ENCODE measurements at places on chromosomes 7 and 10.

DNA sequence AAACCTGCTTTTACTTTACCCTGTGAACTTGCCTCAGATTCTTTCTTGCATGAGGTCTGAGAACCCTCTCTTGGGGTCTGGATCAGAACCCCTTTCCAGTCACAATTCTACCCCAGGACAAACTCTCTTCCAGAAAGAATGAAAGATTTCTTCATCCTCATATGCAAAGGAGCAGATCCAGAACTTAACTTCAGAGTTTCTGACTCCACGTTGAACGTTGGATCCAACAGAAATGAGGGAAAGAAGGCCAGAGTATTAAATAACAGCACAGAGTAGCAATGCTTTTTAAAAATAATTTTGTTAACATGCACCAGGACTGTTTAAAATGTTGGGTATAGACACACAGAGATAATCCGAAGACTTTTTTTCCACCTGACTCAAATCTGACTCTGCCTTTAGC is 632.9 kb upstream of the AUTS2 start:
- no peak for DNase-seq

GRCh38 chr10:79468841-79469585 is 23.6 kb upstream of the ZCCHC24 start:
- no peak for DNase-seq

GRCh38 chr7:45225948-45226335 is 68.4 kb downstream of the RAMP3 start:
- DNase-seq: peak; percentile 20

GRCh38 chr7:11343818-11344413 is 370.2 kb downstream of the PHF14 start:
- no peak for DNase-seq

- DNase-seq: no peak
These were observed 1.9 kb downstream of the ZKSCAN1 start for GRCh38 chr7:100017300-100017699.

DNA sequence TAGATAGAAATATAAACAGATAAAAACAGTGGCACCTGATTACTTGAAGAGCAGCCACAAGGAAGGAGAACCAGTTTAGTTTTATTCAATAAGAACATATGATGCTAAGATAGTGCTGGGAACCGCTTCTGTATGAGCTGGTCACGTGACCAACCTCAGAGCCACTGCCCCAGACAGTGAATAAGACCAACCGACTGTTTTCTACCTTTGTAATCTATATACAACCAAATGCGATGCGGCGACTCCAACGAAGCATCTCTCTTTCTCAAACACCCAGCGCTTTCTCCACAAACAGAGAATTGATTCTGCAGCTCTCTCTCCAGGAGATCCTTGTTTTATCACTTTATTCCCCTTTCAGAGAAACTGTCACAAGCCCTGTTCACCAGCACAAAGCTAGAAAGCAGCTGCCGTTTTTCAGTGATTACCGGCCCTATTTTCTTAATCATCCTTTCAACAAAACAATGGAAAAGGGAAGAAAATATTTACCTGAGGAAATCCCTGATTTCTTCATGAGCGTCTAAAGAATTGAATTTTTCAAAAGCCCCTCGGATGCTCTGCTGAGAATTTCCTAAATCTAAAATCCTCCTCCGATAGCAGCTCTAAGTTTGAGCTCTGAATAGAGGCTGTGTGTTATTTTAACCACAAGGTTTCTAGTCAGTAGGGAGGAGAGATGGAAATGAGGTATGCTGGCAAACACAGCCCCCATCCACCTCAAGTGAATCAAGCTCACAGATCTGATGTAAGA is 55.7 kb upstream of the JCAD start:
- no peak for DNase-seq

GRCh38 chr7:116399819-116400218 is 99.7 kb upstream of the CAV2 start:
- no peak for DNase-seq

DNA sequence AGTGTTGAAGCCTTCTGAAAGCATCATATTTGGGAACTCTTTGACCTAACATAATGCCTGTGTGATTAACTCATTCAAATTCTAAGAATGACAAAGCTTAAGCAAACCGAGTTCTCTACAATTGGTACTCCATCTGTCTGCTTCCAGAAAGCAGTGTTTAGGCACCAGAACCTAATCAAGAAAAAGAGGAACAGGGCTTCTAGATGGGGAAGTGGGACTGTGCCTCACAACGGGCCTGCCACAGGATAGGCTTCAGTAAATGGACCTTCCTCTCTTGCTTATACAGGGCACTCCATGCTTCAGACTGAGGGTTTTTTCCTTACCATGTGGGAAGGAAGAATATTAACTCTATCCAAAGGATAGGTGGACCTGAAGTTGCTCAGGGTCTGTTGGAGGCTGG is 808.1 kb downstream of the XPNPEP1 start:
- DNase-seq: no peak

DNA sequence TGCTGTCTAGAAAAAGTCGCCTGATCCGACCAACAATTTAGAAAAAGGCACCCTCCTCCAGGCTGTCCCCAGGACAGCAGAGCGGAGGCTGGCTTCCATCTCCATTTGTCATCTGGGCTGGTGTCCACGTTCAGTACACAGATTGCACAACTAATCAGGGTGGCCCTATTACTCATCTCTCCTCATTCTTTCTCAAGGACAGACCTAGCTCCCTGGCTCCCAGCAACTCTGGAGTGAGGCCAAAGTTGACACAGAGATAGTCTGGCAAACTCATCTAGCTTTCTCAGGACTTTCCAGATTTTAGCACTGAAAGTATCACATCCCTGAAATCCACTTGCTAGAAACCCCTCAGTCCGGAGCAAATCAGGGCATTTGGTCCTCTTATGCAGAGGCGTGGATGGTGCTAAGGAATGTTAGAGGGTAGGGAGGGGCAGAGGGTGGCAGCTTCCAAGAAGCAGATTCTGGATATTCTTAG is 75.1 kb downstream of the DNAH11 start:
- no peak for DNase-seq

- DNase-seq: no peak
These were observed 2.5 kb upstream of the MEST start for GRCh38 chr7:130489140-130489983.

GRCh38 chr10:12583891-12584595 is 234.7 kb downstream of the CAMK1D start:
- no peak for DNase-seq

DNA sequence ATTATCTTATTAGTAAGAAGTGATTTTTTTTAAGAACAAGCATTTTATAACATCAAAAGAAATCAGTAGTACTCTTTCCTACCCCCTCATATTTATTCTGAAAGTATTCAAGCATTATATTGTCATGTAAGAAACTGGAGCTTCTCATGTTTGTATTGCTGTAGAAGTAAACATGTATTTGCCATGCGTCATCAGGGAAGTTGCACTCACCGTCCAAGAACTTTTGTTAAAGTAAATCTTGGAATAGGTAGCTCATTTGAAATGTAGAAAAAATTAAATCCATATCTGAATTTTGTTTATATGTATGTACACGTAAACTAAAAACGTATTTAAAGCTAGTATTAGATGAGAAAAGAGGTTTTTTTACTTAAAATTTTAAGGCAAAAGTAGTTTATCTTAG is 96.8 kb downstream of the PTEN start:
- no peak for DNase-seq

DNA sequence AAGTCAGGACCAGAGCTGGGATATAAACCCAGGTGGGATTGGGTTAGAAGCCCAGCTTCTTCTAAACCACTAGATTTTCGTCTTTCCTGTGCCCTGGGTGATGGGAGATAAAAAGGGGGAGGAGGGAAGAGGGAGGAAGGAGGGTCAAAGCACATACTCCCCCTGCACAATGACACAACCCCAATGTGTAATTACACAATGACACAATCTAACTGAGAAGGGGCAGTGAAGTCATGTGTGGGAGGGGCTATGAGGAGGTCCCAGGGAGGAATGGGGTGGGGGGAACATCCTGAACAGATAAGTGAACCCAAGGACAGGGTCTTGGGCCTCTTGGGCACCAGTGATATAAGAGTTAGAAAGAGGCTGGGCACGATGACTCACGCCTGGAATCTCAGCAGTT is 44.5 kb downstream of the TECTB start:
- DNase-seq: no peak

- no peak for DNase-seq
These were observed 147.6 kb upstream of the AOAH start for GRCh38 chr7:36871863-36872262.

GRCh38 chr7:80640846-80641245 is 2.4 kb downstream of the CD36 start:
- no peak for DNase-seq

DNA sequence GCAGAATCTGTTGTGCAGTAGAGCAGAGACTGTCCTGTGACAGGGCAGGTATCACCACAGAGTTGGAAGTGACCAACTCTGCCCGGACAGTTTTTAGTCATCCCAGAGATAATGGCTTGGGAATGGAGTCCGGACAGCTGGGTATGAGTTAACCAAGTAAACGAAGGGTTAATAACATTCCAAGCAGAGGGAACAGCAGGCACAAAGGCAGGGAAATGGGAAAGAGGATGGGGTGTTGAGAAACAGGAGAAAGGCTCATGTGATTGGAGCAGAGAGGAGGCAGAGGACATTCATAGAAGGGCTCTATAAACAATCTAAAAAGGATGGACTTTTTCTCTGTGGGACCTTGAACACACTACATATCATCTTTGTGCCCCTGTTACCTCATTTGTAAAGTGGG is 132.2 kb upstream of the YAE1 start:
- DNase-seq: no peak

- no peak for DNase-seq
These were observed 19.8 kb downstream of the CDK1 start for GRCh38 chr10:60798031-60798430.

DNA sequence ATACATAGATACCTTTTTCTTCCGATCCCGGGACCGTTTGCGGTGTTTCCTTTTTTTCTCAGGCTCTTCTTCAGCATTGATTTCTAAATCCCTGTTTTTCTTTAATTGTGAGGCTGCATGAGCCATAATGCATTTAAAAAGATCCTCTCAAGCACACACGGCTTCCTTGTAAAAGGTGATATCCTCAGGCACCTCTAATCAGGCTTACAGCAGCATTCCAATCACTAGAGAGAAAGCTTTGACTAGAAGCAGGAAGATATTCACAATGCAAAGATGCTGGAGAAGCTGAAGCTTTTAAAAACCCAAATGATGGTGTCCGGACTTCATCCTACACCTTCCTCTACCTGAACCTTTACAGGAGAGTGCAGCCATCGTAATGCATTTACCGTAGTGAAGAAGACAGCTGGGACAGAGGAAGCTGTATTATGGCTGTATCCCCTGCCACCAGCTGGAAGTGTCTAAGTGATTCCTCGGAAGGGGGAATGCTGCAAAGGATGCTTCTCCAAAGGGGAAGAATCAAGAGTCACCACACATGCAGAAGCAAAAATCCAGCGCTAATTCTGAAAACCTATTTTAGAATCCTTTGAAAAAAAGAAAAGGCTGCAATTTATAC is at the start of gene ANK3:
TSS of gene ANK3 (minus strand) at position 463 of the 613 bp plus-strand sequence. CDS start at position 126, 337 bp downstream.
- no peak for DNase-seq

DNA sequence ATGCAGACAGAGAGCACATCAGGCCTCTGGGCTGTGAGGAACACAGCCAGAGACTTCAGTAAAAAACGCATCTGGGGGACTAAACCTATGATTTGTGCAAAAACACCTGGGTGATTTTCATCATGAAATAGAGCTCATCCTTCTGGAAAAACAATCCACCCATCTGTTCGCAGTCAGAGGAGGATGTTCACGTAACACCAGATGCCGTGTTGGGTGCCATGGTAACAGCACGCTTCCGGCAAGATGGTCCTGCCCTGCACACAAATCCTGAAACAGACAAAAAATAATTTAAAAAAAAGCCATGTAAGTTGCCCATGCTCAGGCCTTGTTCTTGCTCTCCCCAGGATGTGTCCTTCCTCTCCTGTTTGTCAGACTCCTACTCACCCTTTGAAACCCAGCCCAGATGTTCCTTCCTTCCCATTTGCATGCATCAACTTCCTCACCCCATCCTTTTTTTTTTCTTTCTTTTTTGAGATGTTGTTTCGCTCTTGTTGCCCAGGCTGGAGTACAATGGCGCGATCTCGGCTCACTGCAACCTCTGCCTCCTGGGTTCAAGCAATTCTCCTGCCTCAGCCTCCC is 28.3 kb upstream of the GNA12 start:
- no peak for DNase-seq
